ENCODE measurements at places on chromosomes 7 and 10.

DNA sequence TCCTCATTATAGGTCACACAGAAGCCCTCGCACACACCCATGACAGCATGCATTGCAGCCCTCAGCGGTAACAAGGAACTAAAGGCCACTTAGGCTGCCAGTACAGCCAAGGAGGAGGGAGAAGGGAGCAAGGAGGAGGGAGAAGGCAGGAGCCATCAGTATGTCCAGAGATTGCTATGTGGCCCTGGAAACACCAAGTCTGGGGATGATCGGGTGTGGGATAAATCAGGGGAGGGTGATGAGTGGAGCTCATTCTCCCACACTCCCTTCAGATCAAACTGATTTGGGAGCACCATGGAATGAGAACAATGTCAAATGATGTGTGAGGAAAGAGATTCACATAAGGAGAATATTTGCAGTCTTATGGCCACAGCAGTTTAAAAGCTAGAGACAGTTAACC is 350.9 kb downstream of the TNS3 start:
- DNase-seq, result no peak

DNA sequence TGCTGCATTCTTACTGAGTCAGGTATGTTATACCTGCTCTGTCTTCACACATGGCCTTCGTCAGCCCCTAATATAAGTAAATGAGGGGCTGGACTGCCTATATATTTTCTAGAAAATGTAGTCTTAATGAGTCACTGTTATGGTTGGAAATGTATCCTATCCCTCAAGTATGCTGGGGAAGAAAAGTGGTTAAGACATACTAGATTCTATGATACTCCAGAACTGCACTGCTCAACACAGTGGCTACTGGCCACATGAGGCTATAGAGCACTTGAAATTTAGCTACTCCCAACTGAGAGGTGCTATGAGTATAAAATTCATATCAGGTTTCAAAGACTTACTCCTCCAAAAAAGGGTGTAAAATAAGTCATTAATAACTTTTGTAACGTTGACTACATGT is 104.3 kb upstream of the STEAP1B start:
- DNase-seq, result no peak

DNA sequence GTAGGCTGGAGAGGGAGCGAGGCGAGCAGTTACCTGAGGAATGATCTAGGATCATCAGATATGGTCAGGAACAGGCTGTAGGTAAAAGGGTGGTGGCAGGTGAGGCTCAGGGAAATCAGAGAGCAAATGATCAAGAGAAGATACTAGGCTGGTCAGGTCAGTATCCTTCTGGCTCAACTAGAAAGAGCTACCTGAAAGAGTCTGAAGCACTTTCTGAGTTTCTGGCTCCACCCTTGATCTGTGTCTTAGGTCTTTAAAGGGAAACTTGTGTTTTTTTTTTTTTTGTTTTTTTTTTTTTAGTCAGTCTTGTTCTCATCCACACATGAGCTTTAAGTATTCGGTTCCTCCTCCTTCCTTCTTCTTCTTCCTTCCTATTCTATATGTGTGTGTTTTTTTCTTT is 10.5 kb downstream of the ADAM22 start:
- DNase-seq, result no peak

DNA sequence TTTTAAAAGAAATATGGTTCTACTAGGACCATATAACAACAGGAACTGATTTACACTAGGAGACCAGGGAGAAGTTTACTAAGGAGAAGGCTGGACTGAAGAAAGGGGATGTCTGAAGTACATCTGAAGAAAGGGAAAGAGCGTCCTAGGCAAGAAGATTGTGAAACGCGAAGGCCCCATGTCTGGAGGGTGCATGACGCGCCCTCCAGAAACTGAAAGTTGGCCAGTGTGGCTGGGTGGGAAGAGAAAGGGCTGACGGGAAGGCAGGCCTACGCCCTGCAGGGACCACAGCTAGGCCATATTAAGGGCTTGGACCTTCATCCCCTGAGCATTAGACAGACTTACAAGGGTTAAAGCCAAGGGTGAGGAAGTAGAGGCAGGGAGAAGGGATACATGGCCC is 158.0 kb downstream of the TRIL start:
- DNase-seq, result no peak

GRCh38 chr7:38685851-38686250 is 54.7 kb upstream of the AMPH start:
- no peak for DNase-seq

- DNase-seq, result no peak
Observed at GRCh38 chr7:117941138-117941810, 68.0 kb upstream of the CTTNBP2 start.

DNA sequence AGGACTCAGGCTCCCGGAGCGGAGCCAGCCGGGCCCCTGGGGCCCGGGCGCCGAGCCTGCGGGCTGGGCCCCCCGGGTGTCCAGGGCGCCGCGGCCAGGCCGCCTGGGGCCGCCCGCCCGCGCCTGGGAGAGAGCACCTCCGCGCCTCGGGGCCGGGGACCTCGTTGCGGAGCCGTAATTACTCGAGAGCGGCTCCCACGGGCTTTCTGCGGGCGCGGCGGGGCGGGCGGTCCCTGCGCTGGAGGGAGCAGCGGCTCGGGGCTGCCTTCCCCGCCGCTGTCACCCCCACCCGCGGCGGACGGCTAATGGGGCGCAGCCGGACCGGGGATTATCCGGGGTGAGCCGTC is 1.5 kb downstream of the GNB2 start:
- DNase-seq, result no peak

DNA sequence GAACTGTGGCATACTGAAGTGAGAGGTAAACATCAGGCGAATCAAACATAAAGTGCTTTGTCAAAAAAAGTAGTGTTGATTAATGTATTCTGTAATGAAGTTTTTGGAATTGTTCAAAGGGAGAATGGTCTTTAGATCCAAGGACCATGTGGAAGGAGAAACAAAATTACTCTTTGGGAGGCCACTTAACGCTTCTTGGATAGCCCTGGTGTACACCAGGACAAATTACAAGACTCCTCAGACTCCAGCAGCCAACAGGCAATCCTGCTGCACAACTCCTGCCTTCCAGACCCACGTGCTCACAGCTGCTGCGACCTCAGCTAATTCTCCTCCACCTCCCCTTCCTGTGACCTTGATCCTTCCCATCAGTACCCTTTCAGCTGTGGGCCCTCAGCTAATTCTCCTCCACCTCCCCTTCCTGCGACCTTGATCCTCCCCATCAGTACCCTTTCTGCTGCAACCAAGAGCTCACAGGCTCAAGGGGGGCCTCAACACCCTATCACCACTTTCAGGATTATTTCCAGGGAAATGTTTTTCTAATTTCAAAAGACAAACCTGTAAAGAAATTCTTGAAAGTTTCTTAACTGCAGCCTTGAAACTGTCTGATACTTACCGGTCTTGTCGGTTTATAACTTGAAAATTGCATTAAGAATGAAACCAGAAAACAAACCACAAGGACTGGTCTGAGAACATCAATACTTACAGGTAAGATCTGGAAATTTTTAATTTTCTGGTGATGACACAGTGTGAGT is 29.7 kb upstream of the DDC start:
- DNase-seq, result no peak

DNA sequence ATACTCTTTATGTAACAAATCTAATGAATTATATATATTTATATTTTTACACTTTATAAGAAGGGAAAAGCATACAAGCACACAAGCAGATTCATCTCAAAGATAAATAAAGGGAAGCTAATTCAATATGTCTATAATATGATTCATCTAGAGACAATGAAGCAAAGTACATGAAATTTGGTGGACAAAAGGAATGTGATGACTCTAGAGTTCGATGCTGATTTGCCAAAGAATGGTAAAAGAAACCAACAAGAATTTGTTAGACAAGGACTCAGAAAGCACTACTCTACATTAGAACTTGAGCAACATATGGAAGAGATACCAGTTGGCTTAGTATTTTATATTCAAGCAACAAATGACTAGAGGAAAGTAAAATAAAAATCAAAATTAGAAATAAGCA is 536.5 kb upstream of the TEX47 start:
- DNase-seq, result no peak

- DNase-seq, result no peak
Observed at GRCh38 chr10:70147259-70147625, 742 bp upstream of the TYSND1 start.

DNA sequence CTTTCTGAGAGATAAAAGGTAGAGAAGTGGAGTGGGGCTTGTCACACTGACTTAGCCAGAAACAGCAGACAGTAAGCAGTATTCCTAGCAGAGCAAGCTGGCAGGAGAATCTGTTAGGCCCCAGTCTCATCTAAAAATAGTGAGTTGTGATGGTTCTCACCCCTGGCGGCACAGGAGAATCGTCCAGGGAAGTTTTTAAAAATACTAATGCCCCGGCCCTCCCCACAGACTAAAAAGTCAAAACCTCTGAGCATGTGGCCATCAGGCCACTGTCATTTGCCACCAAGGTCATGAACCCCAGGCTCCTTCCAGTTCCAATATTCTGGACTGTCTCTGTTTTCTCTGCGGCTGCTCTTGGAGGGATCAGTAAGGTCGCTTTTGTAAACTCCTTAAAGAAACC is 34.0 kb downstream of the LYZL1 start:
- no peak for DNase-seq

- no peak for DNase-seq
Observed at GRCh38 chr7:78955329-78955728, 498.1 kb downstream of the MAGI2 start.

DNA sequence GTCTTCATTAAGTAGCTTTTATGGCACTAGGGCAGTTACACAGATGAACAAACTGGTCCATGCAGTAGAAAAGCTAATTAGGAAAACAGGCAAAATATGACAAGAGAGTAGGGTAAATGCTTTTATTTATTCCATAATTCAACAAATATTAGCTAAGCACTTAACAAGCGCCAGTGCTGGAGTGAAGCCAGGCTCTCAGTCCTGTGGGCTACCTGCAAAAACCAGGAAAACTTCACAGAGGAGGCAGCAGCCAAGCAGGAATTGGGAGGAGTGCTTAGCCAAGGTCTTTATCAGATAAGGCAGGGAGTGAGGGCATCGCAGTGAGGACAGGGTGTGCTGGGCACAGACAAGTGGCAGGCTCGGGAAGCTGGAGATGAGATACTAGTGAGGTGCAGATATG is 4.9 kb upstream of the KAT6B start:
- no peak for DNase-seq

DNA sequence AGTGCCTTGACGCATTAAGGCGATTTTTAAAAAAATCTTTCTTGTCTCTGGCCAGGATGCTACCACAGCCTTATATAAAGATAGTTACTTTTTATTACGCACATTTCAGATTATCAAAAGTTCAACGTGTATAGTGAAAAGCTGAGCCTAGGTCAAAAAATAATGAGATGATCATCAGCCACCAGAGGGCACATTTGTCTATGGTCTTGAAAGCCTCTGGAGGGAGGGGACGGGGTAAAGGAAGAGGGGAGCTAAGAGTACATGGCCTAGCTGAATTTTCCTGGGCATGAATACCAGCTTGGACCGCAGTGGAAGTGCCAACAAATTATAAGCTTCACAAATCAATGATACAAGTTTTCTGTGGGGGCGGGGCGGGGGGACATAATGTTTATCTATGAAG is 285.9 kb upstream of the SMIM30 start:
- DNase-seq, result peak; percentile 7

DNA sequence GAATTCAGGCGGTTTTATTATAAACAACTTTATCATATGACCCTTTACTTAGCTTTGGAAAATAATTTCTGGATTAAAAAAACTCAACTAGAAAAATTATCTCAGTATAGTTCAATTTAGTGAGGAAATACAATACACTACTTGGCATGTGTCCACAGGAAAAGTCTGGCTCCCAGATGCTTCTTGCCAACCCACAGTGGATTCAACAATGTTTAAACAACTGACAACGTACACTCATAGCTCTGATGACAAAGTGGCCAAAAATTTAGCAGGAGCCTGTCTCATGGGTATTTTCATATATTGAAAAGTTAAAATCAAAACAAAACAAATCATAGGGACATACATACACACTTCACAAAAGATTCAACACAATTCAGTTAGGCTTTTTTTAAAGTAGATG is 158.8 kb downstream of the SKAP2 start:
- DNase-seq, result peak; percentile 89

DNA sequence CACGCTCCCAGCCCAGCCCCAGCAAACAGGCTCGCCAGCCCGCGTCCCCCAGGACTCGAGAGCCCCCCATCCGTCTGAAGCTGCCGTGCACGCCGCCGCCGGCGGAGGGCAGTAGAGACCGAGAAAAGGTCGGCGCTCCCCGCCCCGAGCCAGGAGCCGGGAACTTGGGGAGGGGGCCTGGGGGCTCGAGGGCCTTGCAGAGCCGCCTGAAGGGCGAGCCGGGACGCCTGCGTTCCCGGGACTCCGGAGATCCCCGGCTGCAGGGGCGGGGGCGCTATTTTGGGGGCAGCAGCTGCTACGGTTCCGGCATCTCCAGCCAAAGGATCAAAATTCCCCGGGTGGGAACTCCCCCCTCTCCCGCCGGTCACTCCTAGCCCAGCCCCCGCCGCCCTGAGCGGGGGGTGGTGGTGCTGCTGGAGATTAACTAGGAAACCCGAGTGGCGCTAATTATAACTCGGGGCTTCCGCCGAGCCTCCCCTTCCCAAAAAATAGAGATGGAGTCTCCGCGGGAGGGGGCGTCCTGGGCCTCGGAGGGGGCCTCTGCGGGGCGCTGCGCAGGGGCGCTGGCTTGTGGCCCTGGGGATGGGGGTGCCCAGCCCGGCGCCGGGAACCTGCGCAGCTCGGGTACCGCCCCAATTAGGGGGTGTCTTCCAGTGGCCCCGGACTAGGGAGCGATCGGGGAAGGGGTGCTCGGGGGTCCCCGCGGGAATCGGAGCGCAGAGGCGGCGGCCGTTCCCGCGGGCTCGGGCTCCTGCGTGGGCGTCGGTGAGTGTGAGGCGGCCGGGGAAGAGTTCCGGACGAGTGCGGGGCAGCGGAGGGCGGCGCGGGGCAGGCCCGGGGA is 608 bp downstream of the ACHE start:
- DNase-seq, result no peak

- DNase-seq, result no peak
Observed at GRCh38 chr7:44136731-44137130, 4.4 kb downstream of the MYL7 start.

DNA sequence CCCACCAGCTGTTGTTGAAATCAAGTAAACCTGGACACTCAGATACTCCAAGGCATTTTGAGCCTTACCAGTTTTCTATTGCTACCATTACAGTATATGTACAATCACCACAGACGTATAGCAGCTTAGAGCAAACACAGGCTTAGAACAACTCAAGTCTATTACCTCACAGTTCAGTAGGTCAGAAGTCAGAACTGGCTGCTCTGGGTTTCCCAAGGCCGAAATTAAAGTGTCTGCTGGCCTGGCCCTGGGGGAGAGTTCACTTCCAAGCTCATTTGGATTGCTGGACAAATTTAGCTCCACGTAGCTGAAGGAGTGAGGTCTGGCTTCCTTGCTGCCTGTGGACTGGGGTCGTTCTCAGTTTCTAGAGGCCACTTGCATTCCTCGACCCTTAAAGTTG is 260.1 kb upstream of the LRRN3 start:
- no peak for DNase-seq
